ENCODE measurements at places on chromosomes 5 and 9.

GRCh38 chr9:86486891-86487837 is 133.0 kb upstream of the TUT7 start:
- no peak for DNase-seq

DNA sequence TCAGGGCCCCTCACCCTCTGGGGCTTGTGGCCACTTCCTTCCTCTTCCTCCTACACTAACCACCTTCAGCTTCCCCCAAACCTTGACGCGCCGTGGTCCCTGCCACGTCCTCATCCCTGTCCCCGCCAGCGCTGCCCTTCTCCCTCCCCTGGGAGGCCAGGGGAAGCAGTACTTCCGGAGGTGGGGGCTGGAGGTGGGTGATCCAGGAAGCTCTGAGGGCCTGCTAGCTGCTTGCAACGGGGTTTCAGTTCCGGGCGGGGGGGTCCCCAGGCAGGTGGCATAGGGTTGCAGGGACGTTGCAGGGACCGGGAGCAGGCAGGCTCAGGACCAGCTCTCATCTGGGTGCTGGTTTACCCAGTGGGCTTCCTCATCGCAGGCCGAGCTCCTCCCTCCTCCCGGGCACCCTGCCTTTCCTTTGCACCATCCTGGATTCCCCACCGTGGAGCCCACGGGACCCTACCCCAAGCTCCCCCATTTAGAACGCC is 70.0 kb downstream of the RXRA start:
- no peak for DNase-seq

GRCh38 chr9:90832261-90832660 is 30.6 kb downstream of the SYK start:
- no peak for DNase-seq

DNA sequence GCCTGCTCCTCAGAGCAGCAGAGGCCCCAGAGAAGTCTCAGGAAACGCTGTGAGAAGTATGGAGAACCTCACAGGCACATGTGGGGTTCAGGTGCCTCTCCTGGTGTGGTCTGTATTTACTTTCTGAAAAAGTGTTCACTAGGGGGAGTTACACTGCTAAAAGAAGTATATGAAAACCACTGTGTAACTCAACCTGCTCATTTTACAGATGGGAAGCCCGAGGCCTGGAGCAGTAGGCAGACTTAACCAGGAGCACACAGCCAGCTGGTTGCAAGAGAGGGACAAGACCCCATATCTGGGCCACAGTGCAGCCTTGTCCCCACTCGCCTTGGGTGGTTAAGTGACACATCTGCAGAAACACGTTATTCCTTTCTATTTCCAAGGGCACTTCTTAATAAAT is 112.8 kb upstream of the SAP30L start:
- no peak for DNase-seq

DNA sequence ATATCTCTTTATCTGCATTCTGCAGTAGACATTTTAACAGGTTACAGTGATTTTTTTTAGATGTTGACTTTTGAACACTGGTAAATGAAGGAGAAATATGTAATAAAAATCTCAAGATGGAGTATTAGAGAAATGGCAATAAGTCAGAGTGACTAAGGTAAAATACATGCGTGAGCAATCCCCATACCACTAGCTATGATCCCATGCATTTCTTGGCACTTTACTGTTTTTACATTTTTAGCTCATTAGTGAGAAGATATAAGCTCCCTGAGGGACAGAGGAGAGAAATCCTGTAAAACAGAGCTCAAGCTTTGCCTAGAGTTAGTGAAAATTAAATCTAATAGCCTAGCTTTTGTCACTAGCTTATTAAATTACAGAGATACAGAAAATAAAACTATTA is 181.9 kb upstream of the TRPM3 start:
- no peak for DNase-seq

DNA sequence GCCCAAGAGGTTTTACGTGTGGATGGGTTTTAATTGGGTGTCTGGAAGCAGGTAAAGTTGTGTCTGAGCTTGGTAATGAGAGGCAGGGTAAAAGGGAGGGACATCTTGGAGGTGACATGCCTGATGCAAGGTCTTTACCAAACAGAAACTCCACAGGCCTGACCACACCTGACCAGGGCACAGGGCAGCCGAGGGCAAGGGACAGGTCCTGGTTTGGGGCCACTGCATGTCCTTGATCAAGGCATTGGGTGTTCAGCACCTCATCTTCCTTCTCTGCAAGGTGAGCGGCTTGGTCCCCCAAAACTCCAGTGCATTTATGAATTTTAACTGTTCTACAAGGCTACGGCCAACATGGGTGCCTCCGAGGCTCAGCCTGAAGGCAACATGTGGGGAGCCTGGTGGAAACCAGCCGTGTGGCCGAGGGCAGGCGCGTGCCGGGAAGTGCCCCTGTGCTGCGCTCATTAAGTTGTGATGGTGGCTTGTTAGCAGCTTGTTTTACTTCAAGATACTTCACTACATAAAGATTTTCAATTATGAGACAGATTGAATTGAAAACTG is 30.7 kb upstream of the LPCAT1 start:
- no peak for DNase-seq

DNA sequence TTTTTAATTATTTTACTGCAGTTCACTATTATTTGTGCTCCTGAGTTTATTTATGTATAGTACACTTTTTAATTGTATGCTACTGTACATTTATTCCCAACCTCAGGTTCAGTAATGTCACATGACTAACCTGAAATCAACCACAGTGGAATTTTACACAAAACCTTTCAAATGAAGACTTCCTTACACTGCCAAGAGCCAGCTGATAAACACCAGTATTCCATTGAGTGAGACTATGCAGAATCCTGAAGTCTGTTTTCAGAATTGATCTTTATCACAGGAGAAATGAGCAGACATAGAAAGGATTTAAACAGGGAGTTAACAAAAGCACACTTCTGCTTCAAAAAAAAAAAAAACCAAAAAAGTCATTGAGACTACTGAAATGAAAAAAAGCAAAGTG is 219.5 kb downstream of the PRR16 start:
- no peak for DNase-seq

- DNase-seq = no peak
These were observed 13.6 kb upstream of the VDAC1 start for GRCh38 chr5:134018154-134018985.

DNA sequence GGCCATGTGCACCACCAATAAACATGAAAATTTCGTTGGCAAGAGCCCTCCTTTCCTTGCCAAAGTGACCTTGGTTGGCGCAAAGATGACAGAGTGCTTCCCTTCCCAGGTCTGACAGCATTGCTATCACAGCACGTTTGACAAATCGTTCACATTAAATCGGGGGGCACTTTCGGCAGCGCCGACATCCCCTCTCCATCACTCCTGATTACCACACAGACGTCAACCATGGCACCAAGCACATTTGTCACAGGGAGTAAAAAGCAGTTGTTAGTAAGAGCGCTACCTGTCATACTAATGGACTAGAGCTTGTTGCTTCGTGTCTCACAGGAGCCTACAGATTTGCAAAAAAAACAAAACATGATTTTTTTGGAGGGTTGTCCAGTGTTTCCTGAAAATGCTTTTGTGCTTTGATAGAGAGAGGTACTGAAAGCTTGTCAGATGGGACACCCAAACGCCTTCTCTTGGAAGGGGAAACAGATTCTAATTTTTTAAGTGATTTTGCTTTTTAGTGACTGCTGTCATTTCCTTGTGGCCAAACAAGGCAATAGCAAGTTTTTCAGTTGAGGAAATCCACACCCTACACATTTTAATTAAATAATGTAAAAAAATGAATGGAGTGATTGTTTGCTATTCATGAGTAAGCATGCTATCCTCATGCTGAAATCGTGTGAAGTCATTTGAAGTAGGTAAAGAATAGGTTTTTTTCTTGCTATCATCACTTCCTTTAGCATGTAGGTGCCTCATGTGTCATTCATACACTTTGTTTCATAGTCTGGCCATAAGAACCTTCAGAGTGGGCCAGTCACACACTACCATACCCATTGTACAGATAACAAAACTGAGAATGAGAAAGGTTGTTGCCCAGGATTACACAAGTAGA is 682.8 kb upstream of the WWC1 start:
- no peak for DNase-seq

- no peak for DNase-seq
These were observed 22.8 kb downstream of the ACER2 start for GRCh38 chr9:19431361-19432171.

DNA sequence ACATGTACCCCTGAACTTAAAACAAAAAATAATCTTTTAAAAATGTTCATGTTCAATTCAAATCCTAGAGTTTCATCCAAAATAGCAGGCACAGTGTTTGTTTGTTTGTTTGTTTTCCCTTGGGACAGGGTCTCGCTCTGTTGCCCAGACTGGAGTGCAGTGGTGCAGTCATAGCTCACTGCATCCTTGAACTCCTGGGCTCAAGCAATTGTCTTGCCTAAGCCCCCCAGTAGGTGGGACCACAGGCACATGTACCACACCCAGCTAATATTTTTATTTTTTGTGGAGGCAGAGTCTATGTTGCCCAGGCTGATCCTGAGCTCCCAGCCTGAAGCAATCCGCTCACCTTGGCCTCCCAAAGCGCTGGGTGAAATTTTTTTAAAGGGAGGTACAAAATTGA is 5.0 kb upstream of the POLR1E start:
- no peak for DNase-seq

DNA sequence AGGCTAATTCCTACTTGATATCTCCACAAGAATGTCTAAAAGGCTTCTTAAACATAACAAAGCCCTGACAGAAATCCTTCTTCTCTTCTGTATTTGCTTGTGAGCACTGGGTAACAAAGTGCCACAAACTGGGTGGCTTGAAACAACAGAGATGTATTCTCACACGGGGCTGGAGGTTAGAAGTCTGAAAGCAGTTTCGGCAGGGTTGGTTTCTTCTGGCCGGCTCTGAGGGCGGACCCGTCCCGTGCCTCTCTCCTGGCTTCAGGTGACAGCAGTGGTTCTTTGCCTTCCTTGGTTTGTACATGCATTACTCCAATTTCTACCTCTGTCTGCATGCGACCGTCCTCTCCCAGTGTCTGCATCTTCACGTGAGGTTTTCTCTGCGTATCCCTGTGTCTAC is 14.0 kb upstream of the TRAF1 start:
- DNase-seq = no peak

DNA sequence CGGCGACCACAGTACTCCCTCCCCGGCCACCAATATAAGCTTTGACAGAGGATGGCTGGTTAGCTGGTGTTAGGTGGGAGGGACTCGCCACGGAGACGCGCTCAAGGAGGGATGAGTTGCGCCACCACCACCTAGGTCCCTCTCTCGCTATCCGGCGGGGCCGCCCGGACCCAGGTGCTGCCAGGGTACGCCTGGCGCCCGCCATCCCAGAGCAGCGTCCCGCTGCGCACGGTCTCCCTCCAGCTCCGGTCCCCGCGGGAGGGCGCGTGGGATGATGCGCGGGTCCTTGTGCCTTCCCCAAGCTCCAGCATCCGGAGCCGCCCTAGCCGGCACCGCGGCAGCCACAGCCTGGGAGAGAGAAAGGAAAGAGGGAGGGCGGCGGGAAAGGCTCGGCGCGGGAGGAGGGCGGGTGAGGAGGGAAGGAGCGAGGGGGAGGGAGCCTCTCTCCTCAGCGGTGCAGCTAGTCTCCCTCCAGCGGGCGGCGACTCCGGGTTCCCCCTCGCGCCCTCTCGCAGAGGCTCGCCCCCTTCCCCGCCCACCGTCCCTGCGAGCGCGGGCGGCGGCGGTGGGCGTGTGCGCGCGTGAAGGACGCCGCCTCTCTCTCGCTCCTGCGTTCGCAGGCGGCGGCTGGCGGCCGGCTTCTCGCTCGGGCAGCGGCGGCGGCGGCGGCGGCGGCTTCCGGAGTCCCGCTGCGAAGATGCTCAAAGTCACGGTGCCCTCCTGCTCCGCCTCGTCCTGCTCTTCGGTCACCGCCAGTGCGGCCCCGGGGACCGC is at the start of gene CAMK4:
Gene CAMK4, plus strand, starts transcription at position 598 of the 774 bp plus-strand sequence. Its CDS starts 100 bp downstream, at position 698.
- no peak for DNase-seq
